ENCODE measurements at places on chromosomes 7 and 10.

DNA sequence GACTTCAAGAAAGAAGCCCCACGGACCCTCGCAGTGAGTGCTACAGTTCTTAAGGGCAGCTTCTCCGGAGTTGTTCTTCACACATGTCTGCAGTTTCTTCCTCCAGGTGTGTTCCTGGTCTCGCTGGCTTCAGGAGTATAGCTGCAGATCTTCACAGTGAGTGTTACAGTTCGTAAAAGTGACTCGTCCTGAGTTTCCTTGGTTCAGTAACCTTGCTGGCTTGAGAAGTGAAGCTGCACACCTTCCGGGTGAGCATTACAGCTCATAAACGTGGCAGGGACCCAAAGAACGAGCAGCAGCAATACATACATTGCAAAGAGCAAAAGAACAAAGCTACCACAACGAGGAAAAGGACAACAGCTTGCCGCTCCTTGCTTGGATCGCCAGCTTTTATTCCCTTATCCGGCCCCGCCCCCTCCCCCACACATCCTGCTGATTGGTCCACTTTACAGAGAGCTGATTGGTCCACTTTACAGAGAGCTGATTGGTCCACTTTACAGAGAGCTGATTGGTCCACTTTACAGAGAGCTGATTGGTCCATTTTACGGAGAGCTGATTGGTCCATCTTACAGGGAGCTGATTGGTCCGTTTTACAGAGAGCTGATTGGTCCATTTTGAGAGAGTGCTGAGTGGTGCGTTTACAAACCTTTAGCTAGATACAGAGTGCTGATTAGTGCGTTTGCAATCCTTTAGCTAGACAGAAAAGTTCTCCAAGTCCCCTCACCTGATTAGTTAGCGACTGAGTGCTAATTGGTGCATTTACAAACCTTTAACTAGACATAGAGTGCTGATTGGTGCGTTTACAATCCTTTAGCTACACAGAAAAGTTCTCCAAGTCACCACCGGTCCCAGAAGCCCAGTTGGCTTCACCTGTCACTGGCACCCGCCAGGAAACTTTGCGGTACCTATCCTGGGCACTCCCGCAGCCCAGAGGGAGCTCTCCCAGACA is 165.3 kb downstream of the AGMO start:
- DNase-seq: no peak

DNA sequence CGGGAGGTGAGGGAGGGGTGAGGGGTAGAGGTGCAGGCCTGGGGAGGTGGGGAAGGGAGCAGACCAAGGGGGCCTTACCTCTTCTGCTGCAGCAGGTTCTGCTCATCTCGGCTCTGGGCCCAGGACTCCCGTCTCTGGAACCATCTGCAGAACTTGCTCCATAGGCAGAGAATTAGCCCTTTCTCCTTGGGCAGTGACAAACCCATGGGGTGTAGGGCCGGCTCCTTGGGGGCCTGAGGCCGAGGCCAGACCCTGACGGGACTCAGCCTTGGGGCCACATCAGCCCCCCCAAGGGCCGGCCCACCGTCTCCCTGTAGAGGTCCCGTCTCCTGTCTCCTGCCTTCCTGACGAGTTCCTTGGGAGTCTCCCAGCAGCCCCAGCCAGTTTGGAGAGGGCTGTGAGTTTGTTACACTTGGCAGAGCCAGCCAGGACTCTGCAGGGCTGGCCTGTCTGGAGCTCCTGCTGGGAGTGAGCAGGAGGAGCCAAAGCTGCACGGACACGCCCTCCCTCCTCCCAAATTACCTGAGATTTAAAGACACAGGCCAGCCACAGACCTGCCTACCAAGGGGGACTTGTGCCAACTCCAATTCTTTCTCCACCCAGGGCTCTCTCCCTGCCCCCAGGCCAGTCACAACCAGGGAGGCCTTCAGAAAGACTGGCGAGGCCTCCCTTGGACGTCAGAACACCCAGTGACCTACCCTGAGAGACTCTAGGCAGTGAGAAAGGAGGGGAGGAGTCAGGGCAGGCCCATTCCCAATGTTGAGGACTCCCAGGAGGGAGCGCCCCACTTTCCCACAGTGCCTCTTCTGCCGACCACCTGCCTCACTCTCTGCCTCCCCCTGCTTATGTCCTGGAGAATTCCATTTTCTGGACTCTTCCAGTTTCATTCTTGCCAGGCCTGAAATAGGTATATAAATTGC is at the start of gene TRPV6:
TSS of gene TRPV6 (minus strand) at position 435 of the 920 bp plus-strand sequence.
- DNase-seq: no peak

DNA sequence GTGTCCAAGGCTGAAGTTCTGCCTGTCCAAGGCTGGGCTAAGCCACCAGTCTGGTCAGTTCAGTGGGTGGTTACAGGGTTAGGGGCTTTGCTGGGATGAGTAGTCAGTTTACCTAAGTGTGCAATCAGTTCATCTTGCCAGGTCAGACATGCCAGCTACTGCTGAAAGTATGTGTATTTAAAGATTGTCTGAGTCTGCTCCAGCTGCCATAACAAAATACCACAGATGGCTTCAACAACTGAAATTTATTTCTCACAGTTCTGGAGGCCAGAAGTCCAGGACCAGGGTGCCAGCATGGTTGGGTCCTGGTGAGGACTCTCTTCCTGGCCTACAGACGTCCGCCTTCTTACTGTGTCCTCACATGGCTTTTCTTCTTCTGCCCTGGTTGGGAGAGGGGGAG is 52.4 kb upstream of the TNS3 start:
- no peak for DNase-seq

- no peak for DNase-seq
These were observed 305.4 kb upstream of the PODXL start for GRCh38 chr7:131861620-131862346.

DNA sequence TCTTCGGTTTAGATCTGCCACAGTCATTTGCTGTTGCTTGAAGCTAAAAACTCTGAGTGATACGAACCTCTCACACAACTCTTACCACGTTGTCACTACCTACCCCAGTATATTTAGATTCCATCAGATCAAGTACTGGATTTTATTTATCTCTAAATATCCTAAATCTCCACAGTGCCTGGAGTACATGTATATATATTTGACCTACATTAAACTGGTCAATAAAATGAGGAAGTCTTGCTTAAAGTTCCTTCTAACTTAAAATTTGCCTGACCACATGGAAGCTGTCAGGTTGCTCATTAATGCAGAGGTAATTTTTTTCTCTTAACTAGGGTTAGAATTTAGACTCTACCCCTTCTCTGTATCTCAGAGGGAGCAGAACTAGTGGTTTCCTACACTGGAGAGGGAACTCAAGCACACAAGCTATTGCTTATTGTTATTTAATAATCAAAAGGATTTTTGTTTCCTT is 3.1 kb upstream of the MACC1 start:
- no peak for DNase-seq

GRCh38 chr10:76091926-76092325 is 660.5 kb downstream of the LRMDA start:
- no peak for DNase-seq

DNA sequence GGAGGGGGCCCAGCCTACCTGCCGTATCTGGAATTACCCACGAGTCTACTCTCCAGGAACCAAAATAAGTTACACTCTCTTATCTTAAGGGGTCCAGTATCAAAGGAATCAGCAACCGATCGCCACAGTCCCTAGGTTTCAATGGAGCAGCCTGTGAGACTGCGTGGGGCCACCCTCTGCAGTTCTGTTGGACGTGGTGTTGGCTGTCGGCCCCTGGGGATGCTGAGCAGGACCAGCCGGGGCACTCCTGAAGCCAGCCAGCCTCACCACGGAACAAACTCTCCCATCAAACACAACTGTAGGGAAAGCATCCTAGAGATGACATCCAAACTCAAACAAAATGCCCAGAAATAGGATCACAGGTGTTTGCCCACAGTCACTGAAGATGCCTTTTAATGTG is 25.5 kb upstream of the ABLIM1 start:
- no peak for DNase-seq

DNA sequence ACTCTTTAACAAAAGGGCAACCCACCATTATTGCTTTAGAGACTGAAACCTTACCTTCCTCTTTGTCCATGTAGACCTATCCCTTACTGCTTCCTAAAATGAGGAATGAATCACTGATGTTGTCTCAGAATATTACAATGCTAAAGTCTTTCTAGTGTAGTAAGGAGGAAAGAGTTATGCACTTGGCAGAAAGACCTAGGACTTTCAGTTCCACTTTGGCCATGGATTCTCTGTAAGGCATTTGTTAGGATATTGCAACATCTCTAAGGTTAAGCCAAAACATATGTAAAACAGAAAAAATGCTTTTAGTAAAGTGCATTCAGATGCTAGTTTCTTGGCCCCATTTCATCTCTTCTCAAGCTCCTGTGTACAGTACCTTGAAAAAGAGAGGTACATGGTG is 230.9 kb downstream of the PARD3 start:
- no peak for DNase-seq

DNA sequence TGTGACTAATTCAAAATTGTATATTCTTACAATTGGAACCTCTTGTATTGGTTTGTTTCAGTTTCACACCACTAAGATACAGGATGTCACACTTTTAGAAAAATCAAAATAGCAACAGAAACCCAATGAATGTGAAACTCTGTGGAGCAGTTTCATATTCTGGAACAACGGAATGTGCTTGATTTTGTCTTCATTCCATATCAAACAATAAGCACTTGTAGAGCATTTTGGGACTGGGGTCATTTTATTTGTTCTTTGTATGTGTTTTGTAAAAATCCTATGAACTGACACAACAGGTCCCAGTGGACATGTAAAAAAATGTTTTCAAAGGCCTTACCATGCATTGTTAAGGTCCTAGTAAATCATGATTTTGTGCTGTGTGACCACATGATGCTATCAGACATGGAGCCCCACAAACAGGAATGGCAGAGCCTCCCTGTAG is 123.1 kb downstream of the DKK1 start:
- DNase-seq: no peak

DNA sequence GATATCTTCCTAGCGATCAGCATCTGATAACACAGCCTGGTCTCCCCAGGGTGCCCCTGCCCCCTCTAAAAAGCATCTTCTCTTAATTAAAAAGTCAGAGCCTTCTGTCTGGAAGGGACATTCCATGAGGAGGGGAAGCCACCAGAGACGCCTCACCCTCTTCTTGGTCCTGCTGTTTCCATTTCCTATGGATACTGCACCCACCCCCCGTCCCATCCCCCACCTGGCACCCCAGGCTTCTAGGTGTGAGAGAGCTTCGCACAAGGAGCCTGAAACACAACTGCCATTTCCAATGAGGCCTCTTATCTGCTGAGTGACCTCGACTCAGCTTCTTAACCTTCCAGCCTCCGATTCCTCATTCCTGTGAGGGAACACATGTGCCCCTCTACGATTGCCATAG is 51.4 kb downstream of the COL13A1 start:
- DNase-seq: no peak

All from stimulated activated CD4-positive, alpha-beta T cell treated with anti-CD3 and anti-CD28 coated beads, TNF-alpha, amount 100 ng/mL, for 48 hours (primary cell).